Substantia nigra (tissue), 51 donors: ENCODE measurements at places on chromosomes 1 and 21.

- no peak for DNase-seq
These were observed 71.7 kb downstream of the EDEM3 start for GRCh38 chr1:184682956-184683355.

DNA sequence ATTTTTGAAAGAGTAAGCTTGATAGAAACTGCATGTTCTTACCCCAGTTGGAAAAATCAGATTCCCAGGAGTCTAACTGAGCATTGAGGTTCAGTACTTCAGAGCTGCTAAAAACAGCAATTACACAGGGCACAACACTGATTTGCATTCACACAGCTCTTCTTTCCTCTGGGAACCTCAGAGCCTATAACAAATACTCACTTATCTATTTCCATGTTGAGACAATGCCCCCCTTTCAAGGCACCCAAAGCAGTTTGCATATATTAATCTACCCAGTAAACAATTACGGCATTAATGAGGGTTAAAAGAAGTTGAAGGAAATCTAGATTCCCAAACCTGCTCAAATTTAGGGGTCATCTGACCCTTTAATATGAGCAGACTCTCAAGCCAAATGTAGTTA is 126.9 kb upstream of the SLC35F3 start:
- no peak for DNase-seq

- DNase-seq, result no peak
These were observed 22.1 kb downstream of the RGS8 start for GRCh38 chr1:182662121-182662890.

GRCh38 chr21:27423906-27424595 is 457.2 kb upstream of the ADAMTS5 start:
- DNase-seq, result no peak

DNA sequence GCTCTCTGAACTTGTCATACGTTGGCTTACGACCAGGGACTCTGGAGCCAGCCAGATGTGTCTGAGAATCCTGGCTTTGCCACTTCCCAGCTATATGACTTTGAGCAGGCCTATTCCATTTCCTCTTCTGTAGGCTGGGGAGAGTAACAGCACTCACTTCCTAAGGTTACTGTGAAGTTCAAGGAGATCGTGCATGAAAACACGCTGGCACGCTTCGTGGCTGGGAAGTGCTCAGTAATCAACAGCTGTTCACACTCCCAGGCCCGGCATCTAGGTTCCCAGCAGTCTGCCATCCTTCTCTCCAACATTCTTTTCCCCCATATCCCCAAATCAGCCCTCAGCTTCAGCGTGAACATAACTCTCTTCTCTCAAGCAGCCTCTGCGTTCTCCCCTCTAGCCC is 2.0 kb downstream of the ASCL5 start:
- no peak for DNase-seq

GRCh38 chr1:3077561-3077960 is 8.6 kb downstream of the PRDM16 start:
- DNase-seq, result no peak

DNA sequence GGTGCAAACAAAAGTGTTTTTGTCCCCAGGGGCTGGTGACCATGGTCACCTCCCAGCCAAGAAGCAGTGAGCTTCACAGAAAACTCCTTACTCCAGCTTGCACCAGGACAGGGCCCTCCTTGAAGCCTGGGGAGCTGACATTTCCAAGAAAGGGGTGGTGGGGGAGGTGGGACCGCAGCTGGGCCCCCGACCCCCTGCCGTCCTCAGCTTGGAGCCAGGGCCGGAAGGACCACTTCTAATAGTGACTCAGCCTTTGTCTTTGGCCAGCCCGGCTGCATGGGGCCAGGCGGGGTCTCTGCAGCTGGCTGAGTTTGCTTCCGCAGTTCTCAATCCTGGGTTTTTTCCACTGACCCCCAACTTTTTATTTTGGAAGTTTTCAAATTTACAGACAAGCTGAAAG is 136.5 kb upstream of the POU3F1 start:
- DNase-seq, result no peak

DNA sequence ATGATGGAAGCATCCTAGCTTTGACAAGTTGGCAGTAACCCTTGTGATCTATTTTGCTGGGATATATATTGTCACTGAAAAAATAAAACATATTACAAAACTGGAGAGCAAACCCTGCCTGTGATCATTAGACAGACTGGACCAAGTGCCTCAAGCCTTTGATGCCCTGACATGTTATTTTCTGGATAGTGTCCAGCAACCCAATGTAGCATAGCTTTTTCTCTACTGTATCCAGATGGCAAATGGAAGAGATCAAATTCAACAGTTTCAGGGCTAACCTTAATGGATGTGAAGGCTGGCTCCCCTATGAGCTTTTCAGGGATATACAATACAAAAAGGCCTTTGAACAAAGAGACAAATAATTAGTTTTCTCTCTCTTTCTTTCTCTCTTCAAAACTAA is 25.1 kb downstream of the WARS2 start:
- DNase-seq, result no peak

GRCh38 chr1:201397675-201398074 is 1.4 kb downstream of the LAD1 start:
- no peak for DNase-seq

GRCh38 chr1:220003610-220004299 is 42.5 kb downstream of the EPRS1 start:
- DNase-seq, result no peak

GRCh38 chr1:229006121-229006870 is 264.6 kb upstream of the RAB4A start:
- no peak for DNase-seq
